ENCODE measurements at places on chromosomes 3 and 15. TPM values are rescaled to one million over a fixed set of nuclear protein-coding genes. Genes with fewer than 3 reads are reported as not detected.

Gene TMC3
- not detected for total RNA-seq

Gene CHDH
- total RNA-seq, result 0.02 TPM

Gene CCDC39
- total RNA-seq, result not detected

Gene CLSTN2
- total RNA-seq, result not detected

Gene EID1
- 80.5 TPM for total RNA-seq

Gene TNIK
- total RNA-seq, result 28.8 TPM

Gene UCN2
- not detected for total RNA-seq

Gene CCR4
- 18.8 TPM for total RNA-seq

Gene ATP8B4
- total RNA-seq, result 4.6 TPM

Gene SUCNR1
- not detected for total RNA-seq

Gene MAGI1
- 0.51 TPM for total RNA-seq

Measured in activated CD8-positive, alpha-beta T cell treated with anti-CD3 and anti-CD28 coated beads for 36 hours (primary cell).